ENCODE measurements at places on chromosomes 13 and 19.
A peak's percentile ranks its signal among the peaks of the same experiment; 100 is the strongest.

DNA sequence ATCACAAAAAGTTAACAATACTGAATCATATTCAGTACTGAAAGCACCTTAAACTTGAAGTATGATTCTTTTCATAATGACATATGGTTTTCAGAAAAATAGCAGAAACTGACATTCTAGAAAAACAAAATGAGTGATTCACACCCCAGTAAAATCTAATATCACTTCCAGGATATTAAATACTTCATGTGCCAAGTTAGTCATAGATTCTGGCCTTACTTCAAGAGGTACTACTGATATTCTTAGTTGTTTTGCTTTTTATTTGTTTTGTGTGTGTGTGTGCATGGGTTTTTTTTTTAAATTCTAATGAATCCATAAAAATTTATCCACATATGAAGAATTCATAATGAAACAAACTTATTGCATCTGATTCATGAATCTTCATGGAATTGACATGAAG lies 207.9 kb upstream of the UFM1 start:
- DNase-seq, result no peak

DNA sequence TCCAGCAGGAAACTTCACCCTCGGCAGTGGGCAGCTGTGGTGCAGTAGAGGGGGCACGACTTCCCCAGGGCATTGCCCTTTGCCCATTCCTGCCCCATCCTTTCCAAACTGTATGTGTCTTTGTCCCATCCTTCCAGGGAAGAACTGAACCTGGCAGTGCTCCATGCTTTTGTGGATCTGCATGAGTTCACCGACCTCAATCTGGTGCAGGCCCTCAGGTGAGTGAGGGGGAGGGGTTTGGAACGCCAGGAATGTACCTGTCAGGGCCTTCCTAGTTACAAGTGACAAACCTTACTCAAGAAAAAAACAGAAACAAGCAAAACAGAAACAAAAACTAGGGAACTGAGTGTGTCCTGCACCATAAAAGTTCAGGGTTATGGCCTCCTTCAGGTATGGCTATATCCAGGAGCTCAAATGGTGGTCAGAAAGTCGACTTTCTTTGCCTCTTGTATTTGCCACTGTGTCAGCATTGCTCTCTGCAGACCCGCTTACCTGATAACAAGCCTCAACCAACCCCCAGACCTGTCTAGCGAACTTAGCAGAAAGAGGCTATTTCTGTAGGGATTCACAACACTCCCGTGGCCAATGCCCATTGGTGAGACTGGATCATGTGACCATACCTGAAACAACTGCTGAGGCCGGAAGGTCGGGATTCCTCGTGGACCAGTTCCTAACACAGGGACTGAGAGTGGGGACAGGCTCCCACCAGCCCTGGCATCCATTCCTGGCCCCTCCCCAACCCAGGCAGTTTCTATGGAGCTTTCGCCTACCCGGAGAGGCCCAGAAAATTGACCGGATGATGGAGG lies 4.2 kb downstream of the CYTH2 start:
- no peak for DNase-seq

DNA sequence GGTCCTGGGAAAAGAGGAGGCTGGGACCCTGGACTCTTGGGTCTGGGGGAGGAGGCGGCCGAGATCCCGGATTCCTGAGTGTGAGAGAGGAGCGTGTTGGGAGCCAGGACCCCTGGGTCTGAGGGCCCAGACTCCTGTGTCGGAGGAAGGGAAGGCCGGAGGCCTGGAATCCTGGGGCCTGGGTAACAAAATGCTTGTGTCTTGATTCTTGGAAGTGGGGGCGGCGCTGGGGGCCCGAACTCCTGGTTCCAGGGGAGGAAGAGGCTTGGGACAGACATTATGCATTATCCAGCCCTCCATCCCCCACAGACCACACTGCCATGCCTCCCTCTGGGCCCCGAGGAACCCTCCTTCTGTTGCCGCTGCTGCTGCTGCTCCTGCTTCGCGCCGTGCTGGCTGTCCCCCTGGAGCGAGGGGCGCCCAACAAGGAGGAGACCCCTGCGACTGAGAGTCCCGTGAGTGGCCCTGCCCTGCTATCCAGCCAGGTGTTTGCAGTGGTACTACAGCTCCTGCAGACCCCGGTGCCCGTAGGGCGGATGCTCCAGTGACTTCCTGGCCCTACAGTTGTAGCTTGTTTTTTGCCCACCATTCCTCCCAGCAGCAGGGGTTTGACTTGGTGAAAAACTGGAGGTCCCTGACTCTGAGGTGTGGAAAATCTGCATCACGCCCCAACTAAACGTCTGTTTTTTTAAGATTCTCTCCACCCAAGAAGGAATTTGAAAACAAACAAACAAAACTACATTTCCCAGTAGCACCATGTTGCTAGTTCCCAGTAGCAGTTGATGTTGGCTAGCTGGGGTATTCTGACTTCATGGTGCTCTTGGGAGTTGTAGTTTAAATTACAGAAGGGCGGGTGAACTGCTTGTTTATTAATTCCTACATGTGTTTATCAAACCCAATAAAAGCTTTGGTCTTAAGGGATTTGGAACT lies 630 bp downstream of the NUCB1 start:
- peak; percentile 30 for DNase-seq

DNA sequence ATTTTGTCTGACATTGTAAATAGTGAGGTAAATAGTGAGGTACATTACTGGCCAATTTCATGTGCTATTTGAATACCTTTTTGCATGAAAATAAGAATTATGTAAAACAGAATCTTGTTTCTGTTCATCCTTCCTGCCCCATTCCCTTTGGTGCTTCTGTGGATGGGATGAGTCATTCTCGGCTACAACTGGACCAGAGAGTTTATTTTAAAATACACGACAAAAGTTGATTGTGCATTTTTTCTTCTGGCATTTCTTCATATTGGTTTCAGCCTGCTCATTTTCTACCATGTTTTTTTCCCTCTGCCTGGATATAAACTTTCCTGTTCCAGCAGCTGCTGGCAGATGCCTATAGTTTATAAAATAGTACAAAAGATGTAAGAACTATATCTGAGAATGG lies 107.5 kb downstream of the CYSLTR2 start:
- no peak for DNase-seq

GRCh38 chr19:41866284-41866683 lies 6.2 kb downstream of the RPS19 start:
- DNase-seq, result no peak

DNA sequence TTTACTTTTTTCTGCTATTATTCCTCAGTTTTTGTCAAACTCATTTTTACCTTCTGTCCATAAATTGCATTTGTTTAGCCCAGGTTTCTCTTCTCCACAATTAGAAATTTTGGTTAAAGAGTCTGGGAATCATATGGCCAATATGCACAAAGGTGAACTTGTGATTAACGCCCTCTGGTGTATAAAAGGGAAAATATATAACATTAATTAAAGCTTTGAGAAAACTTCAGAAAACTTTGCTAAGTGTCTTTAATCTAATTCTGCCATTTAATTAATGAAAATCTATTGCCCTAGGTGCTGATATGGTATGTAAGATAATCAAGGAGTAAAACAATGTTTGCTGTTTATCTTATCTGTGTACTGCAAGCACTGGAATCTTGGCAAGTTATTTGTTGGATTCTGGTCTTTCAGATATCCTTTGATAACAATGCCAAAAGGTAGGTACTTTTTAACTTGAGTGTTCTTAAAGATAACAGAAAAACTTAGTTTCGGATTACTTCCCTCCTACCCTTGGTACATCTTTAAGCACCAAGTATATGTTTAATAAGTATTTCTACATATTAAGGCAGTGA lies 402.6 kb downstream of the SUCLA2 start:
- no peak for DNase-seq

- DNase-seq, result no peak
Measured at GRCh38 chr13:85808811-85809210, 9.6 kb upstream of the SLITRK6 start.

DNA sequence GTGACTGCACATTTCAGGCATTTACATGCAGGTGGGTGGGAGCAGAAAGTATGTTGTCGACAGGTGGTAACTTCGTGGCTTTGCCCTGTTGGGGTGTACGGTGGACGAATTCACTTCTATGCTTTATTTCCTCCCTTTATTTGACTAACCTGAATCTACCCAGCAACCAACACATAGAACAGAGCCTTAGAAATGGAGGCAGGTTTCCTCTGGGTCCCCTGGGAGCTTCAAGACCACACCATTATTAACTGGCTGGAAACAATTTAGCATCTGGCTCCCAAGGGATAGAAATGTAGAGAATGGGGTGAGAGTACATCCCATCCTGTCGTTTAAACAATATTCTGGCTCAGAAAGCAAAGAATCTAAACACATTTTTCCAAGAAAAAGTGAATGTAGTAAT lies 244.4 kb downstream of the DLEU7 start:
- DNase-seq, result no peak

GRCh38 chr13:59409634-59410200 lies 754.0 kb downstream of the DIAPH3 start:
- DNase-seq, result no peak

GRCh38 chr13:109760402-109760801 lies 26.0 kb downstream of the IRS2 start:
- no peak for DNase-seq

- DNase-seq, result peak; percentile 59
Measured at GRCh38 chr19:12994701-12995595, at the start of gene NFIX. NFIX (plus strand) TSS chr19:12995475; CDS start chr19:12995838, 363 bp downstream.

GRCh38 chr19:31096062-31096830 lies 253.0 kb downstream of the TSHZ3 start:
- DNase-seq, result no peak

DNA sequence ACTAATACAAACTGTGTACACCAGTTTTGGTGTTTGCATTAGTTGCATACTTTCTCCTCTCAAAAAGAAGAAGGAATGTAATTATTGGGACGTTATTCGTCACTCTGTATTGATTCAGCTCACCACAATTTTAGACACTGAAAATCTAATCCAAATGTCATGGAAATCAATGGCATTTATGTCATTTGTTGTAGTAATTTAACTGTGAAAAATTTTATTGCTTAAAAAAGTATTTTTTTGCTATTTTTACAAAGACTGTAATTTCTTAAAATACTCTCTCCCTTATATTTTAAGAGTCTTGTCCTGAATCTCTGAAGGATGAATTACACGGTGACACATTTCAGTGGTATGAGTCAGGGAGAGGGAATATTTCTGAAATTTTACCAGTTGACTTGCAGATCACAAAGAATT lies 2117.6 kb downstream of the PCDH9 start:
- peak; percentile 13 for DNase-seq

GRCh38 chr19:16977306-16977705 lies 49.3 kb downstream of the CPAMD8 start:
- DNase-seq, result no peak

DNA sequence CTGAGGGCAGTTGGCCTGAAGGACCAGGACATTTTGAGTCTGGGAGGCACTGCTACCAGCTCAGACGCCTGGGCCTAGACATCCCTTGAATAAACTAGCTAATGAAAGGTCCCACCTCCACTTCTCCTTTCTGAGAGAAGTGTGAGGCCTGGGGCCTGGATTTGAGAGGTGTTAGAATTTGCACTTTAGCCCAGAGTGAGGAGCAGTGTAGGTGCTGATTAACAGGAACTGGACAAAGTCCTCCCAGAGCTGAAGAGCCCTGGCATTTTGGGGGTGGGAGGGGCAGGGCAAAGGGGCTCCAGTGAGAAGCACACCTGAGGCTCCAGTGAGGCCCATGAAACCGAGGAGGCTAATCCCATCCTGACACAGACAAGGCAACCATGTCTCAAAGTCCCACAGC lies 15.2 kb upstream of the SLC1A5 start:
- DNase-seq, result no peak

DNA sequence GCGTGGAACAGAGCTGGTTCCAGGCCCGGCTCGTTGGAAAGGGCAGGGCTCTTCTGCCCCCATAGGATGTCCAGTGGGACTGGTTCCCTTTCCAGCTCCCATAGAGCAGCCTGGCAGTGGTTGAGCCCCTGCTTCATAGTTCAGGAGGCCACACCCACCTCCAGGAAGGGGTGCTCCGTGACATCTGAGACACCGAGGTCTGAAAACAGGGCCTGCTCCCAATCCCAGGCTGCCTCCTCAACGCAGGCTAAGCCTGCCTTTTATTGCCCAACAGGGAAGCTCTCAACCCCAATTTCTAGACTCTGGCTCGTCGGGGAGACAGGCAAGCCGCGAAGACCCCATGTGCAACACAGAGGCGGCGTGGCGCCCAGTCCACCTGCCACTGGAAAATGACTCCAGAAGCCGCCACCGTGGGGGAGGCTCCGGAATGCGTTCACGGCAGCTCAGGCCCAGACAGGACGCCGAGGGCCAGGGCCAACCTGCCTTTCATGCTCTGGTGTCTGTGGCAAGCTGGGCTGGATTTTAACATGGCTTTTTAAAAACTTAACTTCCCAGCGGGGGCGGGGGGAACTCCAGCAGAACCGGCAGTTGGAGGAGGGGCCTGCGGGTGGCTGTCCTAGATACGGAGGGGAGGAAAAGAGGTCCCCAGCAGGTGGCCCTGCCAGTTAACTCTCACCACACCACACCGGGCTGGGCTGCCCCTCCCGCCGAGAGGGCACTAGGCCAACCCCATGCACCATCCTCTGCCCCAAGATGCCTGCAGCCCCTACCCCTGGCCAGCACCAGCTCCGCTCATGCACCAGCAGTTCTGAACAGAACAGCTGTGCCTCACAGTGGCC lies 17.9 kb upstream of the TINCR start:
- peak; percentile 41 for DNase-seq

DNA sequence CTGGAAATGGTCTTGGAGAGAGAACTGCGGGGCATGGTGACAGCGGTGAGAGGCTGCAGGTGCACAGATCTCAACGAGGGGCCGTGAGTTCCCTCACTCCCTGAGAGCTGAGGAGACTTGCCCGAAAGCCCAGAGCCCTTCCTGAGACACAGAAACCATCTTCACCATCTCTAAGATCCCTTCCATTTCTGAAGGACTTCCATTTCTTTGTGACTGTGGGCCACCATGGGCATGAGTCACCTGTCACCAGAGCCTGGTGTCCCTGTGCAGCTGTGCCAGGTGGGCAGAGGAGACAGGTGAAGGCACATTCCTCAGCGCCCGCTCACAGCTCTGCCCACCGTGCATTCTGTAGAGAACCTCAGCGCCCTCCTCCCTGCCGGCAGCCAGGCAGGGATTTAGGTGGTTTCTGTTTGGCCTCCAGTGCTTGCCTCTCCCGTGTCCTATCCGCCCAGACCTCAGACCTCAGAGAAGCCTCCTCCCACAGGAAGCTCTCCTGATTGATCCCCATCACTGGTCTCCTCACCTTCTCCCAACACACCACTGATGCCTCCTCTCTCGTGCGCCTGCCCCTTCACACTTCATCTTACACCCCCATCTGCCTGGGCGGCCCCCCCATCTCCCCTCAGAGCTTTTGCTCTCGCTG lies 24.2 kb downstream of the SH3GL1 start:
- DNase-seq, result no peak

GRCh38 chr19:398719-399118 lies 10.2 kb downstream of the C2CD4C start:
- DNase-seq, result no peak

All from umbilical cord (tissue), 2 donors.